Putamen (tissue), 1 donor: ENCODE measurements at places on chromosomes 5 and 9.

- no peak for DNase-seq
Observed at GRCh38 chr5:149962601-149963300, 2.2 kb downstream of the SLC26A2 start.

GRCh38 chr9:104984121-104984520, 56.2 kb upstream of the ABCA1 start:
- no peak for DNase-seq

DNA sequence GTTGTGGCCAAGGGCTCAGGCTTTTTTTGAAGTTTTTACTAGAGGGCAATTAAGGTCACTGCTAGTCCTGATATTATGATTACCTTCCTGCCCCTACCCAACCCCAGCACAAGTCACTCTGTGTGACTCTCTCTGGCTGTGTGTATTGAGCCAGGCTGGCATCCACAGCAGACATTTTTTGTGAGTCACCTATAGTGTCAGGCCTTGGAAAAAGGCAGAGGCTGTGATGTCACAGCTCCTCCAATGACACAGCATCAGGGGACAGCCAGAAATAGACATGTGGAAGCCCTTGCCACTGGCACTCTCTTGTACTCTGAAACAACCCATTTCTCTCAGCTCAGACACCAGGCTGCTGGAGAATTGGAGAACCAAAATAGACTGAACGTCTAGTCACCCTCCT, 145.4 kb downstream of the NMUR2 start:
- DNase-seq = no peak

DNA sequence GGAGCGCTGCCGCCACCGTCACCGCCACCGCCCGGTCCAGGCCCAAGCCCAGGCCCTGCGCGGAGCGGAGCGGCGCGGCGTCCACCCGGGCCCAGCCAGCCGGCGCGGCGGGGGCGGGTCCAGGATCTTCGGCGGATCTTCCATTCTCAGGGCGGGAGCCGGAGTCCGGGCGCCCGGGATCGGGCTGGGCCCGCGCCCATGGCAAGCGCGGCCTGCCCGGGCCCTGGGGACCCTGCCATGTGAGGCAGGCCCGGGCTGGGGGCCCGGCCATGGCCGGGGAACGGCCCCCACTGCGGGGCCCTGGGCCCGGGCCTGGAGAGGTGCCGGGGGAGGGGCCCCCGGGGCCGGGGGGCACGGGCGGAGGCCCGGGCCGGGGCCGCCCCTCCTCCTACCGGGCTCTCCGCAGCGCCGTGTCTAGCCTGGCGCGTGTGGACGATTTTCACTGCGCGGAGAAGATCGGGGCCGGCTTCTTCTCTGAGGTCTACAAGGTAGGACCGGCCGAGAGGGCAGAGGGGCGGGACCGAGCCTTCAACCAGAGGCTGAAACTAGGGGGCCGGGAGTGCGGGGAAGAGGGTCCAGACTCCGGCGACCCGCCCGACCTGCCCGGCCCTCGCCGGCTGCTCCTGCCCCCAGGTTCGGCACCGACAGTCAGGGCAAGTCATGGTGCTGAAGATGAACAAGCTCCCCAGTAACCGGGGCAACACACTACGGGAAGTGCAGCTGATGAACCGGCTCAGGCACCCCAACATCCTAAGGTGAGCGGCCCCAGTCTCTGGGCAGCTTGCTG, 482 bp downstream of the TESK1 start:
- DNase-seq = peak; percentile 20

- no peak for DNase-seq
Observed at GRCh38 chr5:40043916-40044315, 619.1 kb upstream of the DAB2 start.

- no peak for DNase-seq
Observed at GRCh38 chr9:19551124-19551929, 142.5 kb downstream of the ACER2 start.

DNA sequence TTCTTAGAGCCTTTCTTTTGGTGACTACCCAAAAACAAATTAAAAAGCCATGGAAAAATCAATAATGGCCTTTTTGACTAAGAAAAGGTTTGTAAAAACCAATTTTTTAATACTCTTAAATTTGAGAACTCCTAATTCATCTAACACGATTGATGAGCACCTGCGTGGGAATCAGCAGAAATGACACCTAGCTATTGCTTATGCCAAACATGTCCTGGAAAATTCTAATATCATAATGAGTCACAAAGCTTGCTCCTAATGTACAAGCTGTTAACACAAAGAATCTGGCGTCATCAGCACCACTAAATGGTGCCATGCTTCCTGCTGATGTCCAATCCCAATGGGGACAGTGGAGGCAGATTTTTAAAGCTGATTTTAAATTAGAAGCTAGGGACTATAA, 146.2 kb upstream of the LRRTM2 start:
- peak; percentile 59 for DNase-seq

- no peak for DNase-seq
Observed at GRCh38 chr9:90420211-90420610, 222.4 kb downstream of the DIRAS2 start.

DNA sequence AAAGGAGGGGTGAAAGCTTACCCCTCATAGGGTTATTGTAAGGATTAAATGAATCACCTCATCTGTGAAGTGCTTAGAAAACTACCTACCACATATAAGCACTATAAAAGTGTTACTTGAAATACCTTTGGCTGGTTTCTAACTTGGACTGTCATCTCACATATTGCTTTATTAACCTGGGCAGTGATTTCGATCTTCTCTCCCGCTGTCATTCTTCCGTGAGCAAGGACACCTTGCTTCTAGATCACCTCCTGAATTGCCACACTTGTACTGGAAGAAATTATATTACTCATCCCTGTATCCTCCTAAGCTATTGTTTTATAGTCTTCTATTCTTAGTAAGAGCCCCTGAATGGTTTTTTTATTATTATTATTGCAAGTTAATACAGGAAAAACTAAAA, 34.0 kb upstream of the GRAMD2B start:
- no peak for DNase-seq

DNA sequence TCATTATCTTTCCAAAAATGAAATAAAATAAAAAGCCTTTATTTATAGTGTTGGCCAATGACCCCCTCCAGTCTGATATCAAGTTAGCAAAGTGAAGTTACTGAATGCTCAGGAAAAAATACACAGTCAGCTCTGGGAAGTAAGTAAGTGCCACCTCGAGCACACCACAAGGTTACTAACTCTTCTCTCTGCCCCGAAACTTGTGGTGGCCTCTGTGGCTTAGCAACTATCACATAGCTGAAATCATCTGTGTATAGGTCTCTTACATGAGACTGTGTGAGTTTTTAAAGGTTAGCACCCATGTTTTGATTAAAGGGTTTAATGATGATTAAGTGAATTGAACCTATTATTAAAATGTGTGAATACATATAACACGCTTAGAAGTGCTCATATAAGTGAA, 161.4 kb upstream of the KLF4 start:
- no peak for DNase-seq

GRCh38 chr5:61298580-61298979, 33.5 kb upstream of the ZSWIM6 start:
- no peak for DNase-seq

DNA sequence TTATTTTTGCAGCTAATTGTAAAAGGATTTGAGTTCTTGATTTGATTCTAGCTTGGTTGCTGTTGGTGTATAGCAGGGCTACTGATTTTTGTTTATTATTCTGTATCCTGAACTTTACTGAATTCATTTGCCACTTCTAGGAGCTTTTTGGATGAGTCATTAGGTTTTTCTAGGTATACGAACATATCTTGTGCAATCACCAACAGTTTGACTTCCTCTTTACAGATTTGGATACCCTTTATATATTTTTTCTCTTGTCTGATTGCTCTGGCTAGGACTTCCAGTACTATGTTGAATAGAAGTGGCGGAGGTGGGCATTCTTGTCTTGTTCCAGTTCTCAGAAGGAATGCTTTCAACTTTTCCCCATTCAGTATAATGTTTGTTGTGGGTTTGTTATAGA, 210.8 kb downstream of the FGF10 start:
- DNase-seq = no peak

GRCh38 chr9:128245421-128246151, 30.2 kb downstream of the GOLGA2 start:
- DNase-seq = no peak

- no peak for DNase-seq
Observed at GRCh38 chr5:153818626-153819025, 220.1 kb downstream of the FAM114A2 start.

GRCh38 chr5:8660133-8660893, 791.4 kb downstream of the MTRR start:
- no peak for DNase-seq

DNA sequence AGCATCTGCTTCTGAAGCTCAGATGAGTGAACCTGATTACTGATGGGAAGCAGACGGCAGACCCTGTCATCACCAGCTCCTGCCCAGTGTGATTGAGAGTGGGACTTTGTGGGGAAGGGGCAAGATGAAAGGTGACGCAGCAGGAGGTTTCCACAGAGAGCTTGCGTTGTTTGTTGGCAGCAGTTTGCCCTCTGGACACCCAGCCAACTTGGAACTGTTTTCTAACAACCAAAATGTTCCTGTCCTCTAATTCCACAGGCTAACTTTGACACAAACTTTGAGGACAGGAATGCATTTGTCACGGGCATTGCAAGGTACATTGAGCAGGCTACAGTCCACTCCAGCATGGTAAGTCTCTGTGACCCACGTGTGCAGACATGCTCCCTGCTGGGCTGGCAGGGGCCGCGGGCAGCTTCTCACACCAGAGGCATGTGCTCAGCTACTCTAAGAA, 20.9 kb downstream of the CYFIP2 start:
- DNase-seq = no peak

- DNase-seq = no peak
Observed at GRCh38 chr5:40678460-40679147, 1.1 kb upstream of the PTGER4 start.

GRCh38 chr9:78032730-78033457, 1.3 kb upstream of the GNAQ start:
- DNase-seq = no peak

DNA sequence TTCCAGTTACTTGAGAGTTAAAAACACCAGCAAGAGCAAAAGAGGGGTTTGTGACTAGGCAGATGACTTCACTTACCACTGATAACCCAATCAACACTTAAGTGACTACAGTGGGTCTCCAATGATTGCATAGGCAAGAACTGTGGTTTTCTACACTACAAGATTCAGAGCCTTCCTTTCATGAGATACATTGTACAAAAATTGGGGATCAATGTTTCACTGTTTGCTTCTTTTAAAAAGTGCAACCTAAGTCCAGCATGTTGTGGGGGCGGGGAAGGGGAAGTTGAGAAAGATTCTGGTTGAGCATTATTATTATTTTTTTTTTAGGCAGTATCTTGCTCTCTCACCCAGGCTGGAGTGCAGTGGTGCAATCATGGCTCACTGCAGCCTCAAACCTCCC, 3.6 kb downstream of the IQGAP2 start:
- DNase-seq = no peak

GRCh38 chr9:95910023-95910707, 34.7 kb downstream of the ERCC6L2 start:
- no peak for DNase-seq

- no peak for DNase-seq
Observed at GRCh38 chr9:20209391-20210340, 412.6 kb downstream of the MLLT3 start.

DNA sequence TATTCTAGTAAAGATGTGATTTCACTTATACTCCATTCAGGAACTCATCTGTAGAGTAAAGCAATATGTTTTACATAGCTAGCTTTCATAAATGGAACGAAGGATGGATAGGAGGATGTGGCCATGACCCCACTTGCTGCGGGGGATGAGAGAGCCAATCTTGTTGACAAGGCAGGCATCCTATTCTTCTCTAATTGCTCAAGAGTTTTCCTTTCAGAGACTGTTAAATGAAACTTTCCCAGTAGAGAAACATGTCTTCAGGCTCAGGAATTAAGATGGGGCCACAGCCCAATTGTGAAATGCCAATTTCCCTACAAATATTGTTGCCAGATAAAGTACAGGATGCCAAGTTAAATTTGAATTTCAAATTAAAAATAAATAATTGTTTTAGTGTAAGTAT, 196.2 kb upstream of the TUT7 start:
- DNase-seq = no peak

- no peak for DNase-seq
Observed at GRCh38 chr5:157473383-157474320, 13.6 kb downstream of the NIPAL4 start.

DNA sequence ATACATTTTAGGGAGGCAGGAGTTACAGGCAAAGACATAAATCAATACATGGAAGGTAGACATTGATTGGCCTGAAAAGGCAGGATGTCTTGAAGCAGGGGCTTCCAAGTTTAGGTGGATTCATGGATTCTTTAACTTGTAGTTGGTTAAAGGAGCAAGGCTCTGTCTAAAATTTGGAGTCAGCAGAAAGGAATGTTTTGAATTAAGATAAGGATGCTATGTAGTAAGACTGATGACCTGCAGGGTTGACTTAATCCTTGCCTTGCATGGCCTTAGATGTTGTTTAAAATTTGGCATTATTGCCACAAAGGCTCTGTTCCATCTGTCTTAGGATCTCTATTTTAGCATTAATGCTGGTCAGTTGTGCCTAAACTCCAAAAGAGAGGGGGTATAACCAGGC, 171.3 kb downstream of the C5orf15 start:
- DNase-seq = no peak

DNA sequence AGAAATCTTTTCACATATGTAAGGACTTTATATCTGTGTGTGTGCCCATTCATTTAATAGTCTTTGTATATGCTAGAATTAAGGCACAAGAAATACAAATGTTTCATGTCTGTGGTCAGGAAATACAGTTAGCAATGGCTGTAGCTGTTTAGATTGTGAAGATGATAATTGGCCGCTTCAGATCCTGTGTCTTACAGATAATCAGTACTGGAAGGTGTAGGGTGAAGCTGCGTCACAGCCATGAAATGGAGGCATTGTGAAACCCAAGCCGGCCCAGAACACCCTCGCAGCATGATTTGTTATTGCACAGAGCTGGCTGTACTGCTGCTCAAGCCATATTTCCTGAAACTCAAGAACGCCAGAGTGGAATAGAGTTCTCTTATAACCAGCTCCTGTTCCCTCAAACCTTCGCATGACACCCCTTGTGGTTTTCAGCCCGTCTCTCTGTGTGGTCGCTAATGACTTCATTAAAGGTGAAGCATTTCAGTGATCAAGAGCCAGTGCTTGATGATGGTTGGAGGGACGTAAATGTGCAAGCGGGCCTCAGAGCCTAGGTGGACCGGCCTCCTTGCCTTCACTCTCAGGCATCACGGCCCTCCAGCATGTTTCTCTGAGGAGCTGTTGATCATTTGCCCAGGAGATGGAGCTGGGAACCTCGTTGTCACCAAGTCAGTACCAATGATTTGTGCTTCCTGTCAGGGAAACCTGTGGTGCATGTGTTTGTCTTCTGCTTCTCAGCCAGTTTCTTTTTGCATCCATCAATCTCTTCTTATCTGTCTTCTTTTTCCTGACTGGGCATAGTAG, 80.1 kb downstream of the F2RL2 start:
- DNase-seq = no peak

GRCh38 chr5:132263548-132264261, 6.2 kb downstream of the PDLIM4 start:
- no peak for DNase-seq

DNA sequence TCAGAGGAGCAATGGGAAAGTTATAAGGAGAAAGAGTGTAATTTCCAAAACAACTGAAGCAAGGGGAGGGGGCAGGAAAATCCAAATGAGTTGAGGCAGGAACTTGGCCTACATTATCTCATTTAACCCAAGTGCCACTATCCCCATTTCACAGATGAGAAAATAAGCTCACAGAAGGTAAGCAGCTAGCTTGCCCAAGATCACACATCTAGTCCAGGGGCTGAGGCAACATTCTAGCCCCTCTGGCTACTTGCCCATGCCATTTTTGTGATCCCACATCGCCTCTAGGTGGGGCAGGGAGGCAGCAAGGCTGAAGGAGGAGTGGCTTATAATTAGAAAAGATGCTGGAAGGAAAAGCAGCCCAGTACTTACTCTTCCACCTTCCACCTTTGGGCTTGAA, 2.6 kb upstream of the PSIP1 start:
- DNase-seq = no peak

- no peak for DNase-seq
Observed at GRCh38 chr9:133581513-133582343, 27.5 kb downstream of the FAM163B start.
